ENCODE measurements at places on chromosomes 1 and 21. TPM values are rescaled to one million over a fixed set of nuclear protein-coding genes. Genes with fewer than 3 reads are reported as not detected.
A peak's percentile ranks its signal among the peaks of the same experiment; 100 is the strongest.

DNA sequence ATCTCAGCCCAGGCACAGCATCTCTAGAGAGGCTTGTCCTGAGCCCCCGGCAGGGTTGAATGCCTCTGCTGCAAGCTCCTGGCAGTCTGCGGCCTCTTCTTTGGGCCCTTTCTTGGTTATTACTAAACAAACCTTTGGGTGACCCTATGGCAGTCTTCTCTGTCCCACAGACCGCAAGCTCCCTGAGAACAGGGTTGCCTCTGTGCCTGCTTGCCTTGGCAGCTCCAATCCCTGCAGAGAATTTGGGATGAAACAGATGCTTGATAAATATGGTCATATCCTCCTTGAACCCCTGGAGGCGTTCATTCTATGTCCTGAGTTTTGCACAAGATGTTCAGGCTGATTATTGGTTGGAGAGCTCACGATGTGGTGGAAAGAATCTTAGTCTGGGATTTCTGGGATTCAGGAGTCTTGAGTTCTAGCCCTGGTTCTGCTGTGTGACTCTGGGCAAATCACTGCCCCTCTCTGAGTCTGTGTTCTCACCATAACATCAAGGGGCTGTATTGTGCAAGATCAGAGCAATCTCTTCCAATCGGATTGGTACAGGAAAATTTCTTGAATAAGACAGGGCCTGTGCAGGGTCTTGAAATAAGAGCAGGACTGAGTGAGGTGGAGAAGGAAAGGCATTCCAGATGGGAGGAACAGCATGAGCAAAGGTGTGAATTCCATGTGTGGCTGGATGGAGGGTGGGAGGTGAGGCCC is 49.6 kb downstream of the EDN2 start:
- DNase-seq, result no peak

The PLPPR4 gene
- 0.20 TPM for total RNA-seq

- peak; percentile 49 for DNase-seq
These were observed 94.1 kb downstream of the CLDN17 start for GRCh38 chr21:30072496-30072895.

- DNase-seq, result peak; percentile 14
These were observed 12.5 kb downstream of the TP73 start for GRCh38 chr1:3664700-3665375.

The HTR1D gene
- total RNA-seq, result 1.1 TPM
